Activated CD4-positive, alpha-beta T cell treated with anti-CD3 and anti-CD28 coated beads for 4 hours (primary cell): ENCODE measurements at places on chromosomes 4 and X.

DNA sequence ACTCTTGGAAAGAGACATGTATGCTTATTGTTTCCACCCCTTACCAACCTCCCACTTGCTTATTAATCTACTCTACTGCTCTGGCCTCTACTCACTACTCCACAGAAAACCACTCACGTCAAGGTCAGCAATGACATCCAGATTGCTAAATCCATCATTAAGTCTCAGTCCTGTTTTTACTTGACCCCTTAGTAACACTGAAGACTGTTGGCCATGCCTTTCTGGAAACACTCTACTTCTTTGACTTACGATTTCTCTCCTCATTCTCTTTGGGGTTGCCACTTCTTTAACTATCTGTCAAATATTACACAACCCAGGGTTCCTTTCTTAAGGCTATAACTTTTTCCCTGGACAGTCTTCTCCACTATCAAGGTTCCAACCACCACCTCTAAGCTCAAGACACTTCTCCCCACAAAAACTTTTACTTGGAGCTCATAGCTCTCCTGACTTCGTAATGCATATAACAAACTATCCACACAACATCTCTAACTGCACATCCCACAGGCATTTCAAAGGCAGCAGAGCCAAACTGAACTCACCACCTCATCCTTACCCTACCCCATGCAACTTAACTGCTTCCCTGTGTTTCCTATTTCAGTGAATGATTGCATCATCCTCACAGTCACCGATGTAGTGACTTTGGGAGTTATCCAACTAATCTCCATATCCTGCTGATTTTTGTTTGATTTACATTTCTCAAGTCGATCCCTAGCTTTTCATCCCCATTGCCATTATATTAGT lies 15.8 kb upstream of the MAGEA4 start:
- DNase-seq = no peak

DNA sequence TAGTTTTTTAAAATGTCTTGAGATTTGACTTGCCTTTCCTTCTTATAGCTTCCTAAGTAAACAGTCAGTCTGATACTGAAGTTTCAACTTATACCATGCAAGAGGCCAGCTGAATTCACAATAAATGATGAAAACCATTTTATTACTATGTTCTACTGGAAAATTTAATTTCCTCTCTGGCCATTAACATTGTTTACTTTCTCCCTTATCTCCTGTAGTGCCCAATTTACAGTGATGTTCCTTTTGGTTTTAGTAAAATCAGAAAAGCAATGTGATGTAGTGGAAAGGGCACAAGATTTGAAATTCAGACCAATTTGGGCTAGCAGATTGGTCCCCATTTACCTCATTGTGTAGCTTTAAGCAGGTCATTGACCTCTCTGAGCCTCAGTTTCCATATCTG lies 54.2 kb downstream of the SLC9A6 start:
- DNase-seq = no peak

DNA sequence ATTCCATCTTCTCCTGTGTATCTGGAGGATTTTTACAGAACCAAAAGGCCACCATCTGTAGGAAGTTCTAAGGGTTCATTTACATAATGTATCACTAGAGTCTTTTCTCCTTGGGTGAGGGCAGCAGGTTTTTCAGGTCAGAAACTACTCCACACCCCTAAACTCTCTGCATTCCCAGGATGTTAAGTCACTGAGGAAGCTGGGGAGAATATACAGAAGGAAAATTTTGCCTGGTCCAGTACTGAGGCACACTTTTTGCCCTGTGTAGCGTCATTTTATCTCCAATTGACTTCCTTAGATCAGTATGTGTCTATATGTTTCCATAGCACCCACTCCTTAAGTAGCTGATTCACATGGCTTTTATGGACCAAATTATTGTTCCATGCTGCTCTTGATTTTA lies 17.0 kb downstream of the XKRX start:
- no peak for DNase-seq

- DNase-seq = no peak
Measured at GRCh38 chrX:71256051-71256450, 2.1 kb upstream of the ZMYM3 start.

- DNase-seq = no peak
Measured at GRCh38 chrX:37409278-37409677, 60.1 kb downstream of the PRRG1 start.

GRCh38 chr4:108432418-108432817 lies 188.0 kb upstream of the RPL34 start:
- no peak for DNase-seq

DNA sequence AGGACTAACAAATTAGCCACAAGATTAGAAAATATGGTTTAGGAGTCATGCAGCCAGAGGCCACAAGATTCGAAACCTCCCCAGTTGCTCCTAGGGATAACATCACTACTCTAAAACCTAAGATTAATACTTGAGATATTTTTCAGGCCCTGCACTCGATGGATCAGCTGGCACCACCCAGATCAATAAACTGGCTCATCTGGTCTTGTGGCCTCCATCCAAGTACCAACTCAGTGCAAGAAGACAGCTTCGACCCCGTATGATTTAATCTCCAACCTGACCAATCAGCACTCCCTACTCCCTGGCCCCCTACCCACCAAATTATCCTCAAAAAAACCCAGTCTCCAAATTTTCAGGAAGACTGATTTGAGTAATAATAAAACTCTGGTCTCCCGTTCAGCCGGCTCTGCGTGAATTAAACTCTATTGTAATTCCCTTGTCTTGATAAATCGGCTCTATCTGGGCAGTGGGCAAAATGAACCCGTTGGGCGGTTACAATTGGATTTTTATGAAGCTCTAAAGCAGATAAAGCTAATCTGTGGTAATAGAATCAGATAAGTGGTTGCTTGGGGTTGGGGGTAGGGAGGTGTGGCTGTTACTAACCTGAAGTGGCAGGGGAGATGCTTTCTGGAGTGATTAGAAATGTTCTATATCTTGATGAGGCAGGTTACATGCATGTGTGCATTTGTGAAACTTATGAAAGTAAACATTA lies 91.8 kb upstream of the ATXN3L start:
- no peak for DNase-seq

DNA sequence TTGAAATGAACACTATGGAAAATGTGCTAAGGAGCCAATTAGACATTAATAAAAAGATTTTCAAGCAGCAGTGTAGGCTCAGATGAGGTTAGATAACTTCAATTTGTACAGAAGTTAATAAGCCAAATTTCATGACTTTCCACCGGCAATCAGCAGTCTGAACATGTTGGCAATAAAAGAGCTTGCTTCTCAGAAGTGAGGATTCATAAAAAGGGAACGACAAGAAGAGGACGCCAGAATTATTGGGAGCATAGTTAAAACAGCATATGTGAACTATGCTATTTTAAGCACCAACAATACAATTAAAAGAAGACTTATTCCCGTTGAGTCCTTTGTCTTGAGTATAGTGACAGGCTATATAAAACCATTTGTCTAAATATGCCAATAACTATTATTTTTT lies 785.3 kb downstream of the ADGRL3 start:
- DNase-seq = no peak
